Inflammatory macrophage treated with lipopolysaccharide for 1 hour (primary cell): ENCODE measurements at places on chromosomes 12 and 14.

- no peak for DNase-seq
Observed at GRCh38 chr12:96720363-96720705, 186.7 kb upstream of the NEDD1 start.

DNA sequence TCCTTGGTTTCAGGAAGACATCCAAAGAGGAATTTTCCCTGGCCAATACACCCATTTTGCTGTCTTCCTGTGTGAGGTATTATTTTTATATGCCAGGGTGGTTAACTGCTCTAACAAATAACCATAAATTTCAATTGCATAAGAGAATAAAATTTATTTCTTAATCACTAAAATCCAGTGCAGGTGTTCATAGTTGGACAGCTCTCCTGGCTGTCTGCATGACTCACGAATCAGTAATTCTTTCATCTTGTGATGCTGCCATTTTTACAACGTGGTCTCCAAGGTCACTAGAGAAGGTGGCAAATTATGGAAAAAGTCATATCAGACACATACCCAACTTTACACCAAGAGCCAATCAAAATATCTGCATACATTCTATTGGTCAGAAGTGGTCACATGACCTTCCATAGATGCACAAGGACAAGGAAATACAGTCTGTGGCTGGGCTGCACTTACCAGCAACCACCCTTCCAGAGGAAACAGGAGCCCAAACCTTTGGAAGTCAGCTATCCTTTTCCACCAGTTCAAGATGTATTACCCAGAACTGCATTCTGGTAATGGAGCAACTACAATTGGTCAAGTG is 193.5 kb upstream of the PLEKHG7 start:
- DNase-seq = no peak

- DNase-seq = no peak
Observed at GRCh38 chr12:7034464-7034863, 16.2 kb upstream of the LPCAT3 start.

DNA sequence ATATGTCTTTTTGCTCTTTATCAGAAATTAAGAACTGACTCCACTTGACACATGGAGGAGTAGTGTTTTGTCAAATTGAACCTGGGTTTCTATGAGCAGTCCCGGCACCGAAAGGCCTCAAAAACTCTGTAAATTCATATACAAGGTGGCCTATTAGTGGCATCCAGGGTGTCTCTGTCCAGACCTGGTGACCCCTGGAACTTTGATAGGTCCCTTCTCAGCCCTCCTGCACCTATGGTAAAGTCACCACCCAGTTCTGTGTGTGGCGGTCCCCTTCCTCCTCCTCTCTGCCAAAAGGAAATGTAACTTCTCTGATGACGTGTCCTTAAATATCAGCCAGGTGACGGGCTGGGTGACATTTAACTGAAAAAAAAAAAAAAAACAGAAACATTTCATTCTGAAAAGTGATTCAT is 204.0 kb upstream of the FOXN3 start:
- no peak for DNase-seq

DNA sequence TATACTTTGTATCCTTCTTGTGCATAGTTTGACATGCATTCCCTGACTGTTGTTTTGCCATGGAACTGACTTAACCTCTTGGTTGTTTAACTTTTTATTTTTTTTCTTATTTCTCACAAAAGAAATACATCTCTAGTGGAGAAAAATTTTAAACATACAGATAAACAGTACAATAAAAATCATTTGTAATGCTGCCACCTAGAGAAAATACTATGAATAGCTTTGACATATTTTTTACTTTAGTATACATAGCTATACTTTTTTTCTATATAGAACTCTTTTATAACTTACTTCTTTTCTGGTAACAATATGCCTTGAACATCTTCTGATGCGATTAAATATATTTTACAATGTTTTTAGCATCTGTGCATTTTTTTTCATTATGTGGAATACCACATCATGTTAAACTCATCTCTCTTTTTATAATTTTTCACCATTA is 184.5 kb downstream of the AKAP6 start:
- DNase-seq = no peak

DNA sequence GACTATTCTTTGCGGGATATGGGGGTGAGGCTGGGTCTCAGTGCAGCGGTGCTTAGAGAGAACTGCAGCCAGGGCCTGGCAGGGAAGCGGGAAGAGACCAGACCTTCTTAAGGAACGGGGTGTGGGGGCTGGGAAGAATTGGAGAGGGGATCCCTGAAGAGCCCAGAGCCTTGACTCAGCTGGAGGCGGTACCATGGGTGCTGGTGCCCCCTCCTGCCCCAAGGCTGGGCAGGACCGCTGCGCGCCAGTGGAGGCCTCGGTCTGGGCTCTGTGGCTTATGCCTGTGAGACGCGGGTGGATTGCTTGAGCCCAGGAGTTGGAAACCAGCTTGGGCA is 1.3 kb upstream of the RNU7-1 start:
- DNase-seq = no peak

GRCh38 chr12:89183985-89184435 is 168.3 kb downstream of the DUSP6 start:
- DNase-seq = peak; percentile 96

GRCh38 chr12:59736786-59737185 is 141.0 kb downstream of the SLC16A7 start:
- DNase-seq = no peak

DNA sequence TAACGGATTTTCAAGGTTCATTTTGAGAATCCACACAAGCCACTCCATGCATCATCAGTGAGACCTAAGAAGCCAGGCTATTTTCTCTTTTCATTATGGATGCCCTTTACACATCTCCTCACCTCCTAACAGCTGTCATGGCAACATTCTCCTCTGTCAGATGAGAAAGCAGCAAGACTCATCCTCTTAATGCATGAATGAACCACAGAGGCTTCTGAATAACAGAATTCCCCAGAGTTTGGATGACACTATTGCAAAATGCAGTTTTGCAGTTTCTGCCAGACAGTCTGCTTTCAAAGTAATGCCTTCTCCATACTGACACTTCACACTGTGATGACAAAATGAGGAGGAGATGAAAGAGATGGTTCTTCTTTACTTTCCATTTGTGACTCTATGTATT is 286.7 kb upstream of the GRIP1 start:
- DNase-seq = no peak

GRCh38 chr12:12408265-12408690 is 51.4 kb downstream of the BORCS5 start:
- no peak for DNase-seq

DNA sequence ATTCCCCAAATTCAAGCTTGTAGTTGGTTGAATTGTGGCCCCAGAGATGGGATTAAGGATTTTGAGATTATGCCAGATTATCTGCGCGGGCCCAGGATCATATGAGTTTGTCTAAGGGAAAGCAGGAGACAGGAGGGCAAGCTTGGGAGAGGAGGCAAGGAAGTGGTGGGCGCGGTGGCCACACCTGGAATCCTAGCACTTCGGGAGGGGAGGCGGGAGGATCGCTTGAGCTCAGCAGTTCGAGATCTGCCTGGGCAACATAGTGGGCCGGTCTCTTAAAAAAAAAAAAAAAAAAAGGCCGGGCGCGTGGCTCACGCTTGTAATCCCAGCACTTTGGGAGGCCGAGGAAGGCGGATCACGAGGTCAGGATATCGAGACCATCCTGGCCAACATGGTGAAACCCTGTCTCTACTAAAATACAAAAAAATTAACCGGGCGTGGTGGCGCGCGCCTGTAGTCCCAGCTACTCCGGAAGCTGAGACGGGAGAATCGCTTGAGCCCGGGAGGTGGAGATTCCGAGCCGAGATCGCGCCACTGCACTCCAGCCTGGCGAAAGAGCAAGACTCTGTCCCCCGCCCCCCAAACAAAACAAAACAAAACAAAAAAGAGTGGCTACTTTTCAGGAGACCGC is 881 bp upstream of the PUS1 start:
- DNase-seq = peak; percentile 30

DNA sequence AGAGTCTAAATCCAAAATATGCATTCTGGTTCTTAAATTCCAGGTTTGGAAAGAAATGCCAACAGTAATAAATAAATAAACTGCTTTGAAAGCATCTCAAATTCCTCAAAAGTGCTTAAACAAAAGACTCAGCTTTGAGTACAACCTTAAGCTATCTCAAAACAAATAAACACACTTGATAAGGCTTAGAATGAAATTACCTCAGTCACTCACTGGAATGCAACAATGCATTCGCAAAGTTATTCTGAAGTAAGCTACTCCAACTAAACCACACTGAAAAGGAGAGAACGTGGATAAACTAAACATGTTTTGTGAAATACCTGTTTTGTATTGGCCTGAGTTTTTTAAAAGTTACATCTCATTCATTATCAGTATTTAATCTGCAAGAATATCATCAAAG is 1.2 kb downstream of the SPTSSA start:
- no peak for DNase-seq

DNA sequence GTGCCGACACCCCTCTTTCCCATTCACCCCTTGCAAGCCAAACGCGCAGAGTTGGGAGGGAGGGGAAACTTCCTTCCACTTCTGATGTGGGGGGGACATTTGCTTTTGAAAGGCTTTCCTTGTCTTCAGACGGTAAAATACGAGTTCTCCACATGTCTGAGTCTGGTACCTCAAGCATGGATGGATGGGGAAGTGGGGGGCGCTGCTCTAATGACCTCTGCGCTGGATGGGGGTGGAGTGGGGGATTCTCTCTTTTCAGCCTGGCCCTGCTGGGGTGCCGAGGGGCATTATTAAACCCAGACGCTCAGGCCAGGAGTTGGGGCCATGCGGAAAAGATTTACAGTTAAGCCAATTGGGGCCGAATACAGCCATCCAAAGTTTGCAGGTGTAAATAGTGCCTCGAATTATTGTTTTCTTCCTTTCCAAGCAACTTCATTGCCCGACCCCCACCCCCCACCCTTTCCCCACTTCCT is 9.1 kb upstream of the TBX3 start:
- no peak for DNase-seq

GRCh38 chr12:112418273-112418607 is 507 bp upstream of the PTPN11 start:
- DNase-seq = no peak

DNA sequence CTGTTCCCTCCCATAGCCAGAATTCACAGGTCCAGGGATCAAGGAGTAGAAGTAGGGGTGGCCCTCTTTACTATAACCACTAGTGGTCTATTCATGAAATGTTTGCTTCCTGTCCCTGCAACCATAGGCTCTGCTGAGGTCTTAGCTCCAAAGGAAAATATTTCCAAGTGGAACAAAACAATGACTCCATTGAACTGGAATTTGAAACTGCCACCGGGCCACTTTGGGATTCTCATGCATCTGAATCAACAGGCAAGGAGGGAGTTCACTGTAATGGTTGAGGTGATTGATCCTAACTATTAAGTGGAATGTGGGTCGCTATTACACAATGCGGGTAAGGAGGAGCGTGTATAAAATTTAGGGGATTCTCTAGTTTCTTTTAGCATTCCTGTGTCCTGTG is 197.0 kb downstream of the ETNK1 start:
- no peak for DNase-seq

GRCh38 chr14:104687601-104688504 is 1.6 kb upstream of the INF2 start:
- DNase-seq = no peak

- no peak for DNase-seq
Observed at GRCh38 chr12:132266802-132267201, 62.6 kb downstream of the GALNT9 start.

- DNase-seq = no peak
Observed at GRCh38 chr14:76936483-76936882, 92.0 kb downstream of the IRF2BPL start.

GRCh38 chr12:28242129-28242495 is 51.9 kb downstream of the CCDC91 start:
- DNase-seq = no peak

DNA sequence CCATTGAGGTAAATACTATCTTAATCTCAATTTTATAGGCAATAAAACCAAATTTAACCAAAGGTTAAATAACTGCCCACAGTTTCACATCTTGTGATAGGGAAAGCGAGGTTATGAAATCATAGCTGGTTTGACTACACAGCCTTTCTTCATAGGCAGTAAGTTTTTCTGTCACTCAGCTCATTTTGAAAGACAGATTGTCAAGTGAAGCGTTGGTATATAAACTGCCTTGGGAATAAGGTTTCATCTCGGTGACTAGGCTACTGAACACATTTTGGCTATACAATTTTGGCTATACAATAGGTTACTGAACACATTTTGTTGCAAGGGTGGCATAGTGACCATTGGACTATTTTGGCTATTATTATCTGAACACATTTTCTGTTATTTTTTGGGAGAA is 793.7 kb downstream of the TRHDE start:
- DNase-seq = no peak

- DNase-seq = peak; percentile 51
Observed at GRCh38 chr14:102775855-102776760, 1.1 kb upstream of the TRAF3 start.

DNA sequence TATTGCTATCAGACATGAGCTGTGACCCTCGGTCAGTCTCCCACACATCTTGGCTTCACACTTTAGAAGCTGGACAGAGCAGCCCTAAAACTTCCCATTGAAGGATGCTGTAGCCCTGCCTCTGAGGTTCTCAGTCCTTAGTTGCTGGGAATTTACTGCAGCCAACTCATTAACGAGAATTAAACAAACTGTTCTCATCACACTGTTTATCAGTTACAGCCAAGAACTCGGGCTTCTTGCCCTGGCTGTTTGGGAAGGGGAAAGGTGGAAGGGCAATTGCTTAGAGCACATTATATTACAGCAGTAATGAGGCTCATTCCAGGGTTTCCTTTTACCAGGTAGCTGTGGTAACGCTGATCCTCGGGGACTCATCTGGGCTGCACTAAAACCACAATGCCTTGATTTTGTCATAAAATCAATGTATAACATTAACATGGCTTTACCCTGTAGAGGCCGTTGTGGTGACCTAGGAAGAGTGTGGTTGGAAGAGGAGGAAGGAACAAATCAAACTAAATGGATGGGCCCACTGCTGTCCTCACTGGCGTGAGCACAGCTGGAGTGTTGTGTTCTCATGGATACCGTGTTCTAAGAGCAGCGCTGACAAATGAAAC is 87.1 kb downstream of the GPR135 start:
- no peak for DNase-seq

DNA sequence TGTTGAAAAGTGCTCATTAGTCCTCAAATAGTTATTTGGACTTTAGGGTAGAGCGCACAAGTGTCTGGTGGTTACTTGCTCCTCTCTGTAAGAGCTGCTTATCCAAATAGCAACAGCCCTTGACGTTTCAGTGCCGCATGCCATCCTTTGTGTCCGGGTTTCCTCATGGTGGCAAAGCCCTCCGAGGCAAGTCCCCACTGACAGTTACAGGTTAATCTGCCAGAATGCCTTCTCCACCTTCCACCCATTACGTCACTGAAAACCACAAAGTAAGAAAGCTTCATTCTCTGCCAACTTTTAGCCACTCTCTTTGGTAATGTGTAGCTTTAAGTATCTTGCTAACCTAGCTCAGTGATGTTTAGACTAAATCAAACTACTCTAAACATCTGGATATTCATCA is 78.6 kb downstream of the POLR3B start:
- no peak for DNase-seq

GRCh38 chr14:31572955-31573354 is 11.8 kb downstream of the NUBPL start:
- no peak for DNase-seq
